ENCODE measurements at places on chromosomes 6 and 20.
A peak's percentile ranks its signal among the peaks of the same experiment; 100 is the strongest.

GRCh38 chr6:2641044-2641725, 109.5 kb downstream of the MYLK4 start:
- no peak overlapping the region for H3K27ac ChIP-seq
- H3K4me3 ChIP-seq: no peak overlapping the region
- DNase-seq: no peak
- peaks cover 95% of the 10 kb centered on the region for H3K27me3 ChIP-seq
- H3K36me3 ChIP-seq: no peaks in the 10 kb centered on the region
- H3K4me1 ChIP-seq: no peaks in the 10 kb centered on the region

GRCh38 chr20:13180986-13181889, 39.8 kb upstream of the ISM1 start:
- peaks cover 54% of the 10 kb centered on the region for H3K27me3 ChIP-seq
- H3K4me3 ChIP-seq: no peak overlapping the region

DNA sequence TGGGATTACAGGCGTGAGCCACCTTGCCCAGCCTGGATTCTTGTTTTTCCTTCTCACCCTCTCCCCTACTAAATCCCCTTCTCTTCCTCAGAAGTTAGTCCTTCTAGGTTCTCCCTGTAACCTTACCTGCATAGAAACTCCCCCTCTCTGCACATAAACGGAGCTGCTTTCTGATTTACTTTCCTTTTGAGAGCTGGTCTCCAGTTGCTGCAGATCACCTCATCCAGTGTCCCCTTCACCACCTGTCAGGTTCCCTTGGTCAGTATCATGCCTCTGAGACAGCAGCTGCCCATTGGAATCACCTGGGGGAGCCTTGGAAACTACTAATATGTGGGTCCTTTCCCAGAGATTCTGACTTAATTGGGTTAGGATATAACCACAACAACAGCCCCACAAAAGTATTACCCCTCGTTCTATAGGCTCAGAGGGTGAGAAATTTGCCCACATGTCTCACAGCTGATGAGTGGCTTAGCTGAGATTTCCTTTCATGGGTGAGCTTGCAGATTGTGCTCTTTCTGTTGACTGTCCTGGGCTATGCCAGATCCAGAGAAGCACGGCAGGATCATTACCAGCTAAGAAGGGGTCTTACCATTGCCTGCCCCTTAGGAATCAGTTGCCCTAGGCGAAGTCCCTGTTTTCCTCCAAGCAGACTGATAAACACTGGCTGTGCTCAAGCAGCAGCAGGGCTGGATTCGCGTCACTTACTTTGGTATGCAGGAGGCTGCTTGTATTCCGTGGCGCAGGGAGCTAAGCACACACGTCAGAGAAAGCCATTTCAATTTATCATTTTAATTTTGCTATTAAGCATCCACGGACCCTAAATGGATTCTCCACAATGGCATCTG, 51.3 kb downstream of the AKAP12 start:
- DNase-seq: no peak
- H3K36me3 ChIP-seq: peaks cover 1% of the 10 kb centered on the region
- peaks cover 23% of the 10 kb centered on the region for H3K4me1 ChIP-seq
- H3K27ac ChIP-seq: no peak overlapping the region
- peaks cover 78% of the 10 kb centered on the region for H3K27me3 ChIP-seq

DNA sequence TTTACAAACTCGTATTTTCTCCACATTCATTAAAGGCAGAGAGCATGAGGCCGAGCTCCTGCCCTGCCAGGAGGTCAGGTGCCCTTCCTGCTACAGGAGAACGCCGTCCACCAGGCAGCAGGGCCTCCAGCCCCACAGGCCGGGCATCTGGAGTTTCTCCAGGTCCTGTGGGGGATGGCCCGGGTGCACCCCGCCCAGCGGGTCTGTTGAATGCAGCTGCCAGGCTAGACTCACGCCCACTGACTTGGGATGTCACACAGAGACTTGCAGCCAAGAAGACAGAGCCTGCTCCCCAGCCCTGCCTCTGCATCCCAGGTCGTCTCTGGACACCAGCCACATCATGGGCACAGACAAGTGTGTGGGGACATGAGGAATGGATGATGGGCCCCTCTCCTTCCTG, 376.4 kb downstream of the CDH4 start:
- H3K27me3 ChIP-seq: no peaks in the 10 kb centered on the region
- no peak overlapping the region for H3K27ac ChIP-seq
- H3K36me3 ChIP-seq: no peaks in the 10 kb centered on the region
- DNase-seq: no peak
- H3K4me3 ChIP-seq: no peak overlapping the region
- no peaks in the 10 kb centered on the region for H3K4me1 ChIP-seq

DNA sequence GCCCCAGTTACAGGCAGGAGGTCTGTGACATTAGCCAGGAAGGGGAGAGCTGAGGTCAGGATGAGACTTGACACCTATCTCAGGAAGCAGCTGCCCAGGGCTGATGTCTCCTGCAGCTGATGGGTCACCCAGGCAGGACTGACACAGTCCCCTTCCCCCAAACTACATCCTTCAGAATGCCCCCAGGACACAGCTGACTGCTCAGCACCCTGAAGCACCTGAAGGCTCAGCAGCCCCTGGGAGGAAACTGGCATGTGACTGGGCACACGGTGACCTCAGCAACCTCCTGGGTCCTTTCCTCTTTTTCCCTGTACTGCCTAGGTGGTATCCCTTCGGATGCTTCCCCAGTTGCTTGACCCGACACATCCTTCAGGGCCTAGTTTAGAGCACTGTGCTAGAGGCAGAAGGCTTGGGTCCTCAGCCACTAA, 1.9 kb downstream of the SDC4 start:
- H3K36me3 ChIP-seq: no peaks in the 10 kb centered on the region
- H3K4me1 ChIP-seq: peaks cover 12% of the 10 kb centered on the region
- DNase-seq: no peak

GRCh38 chr6:56477241-56477640, 165.4 kb downstream of the DST start:
- no peak overlapping the region for H3K4me3 ChIP-seq
- DNase-seq: no peak
- H3K27ac ChIP-seq: no peak overlapping the region
- H3K36me3 ChIP-seq: no peaks in the 10 kb centered on the region
- H3K4me1 ChIP-seq: no peaks in the 10 kb centered on the region

GRCh38 chr6:160349020-160349441, 853 bp downstream of the SLC22A3 start:
- H3K4me3 ChIP-seq: no peak overlapping the region
- no peak for DNase-seq
- H3K27me3 ChIP-seq: peaks cover 70% of the 10 kb centered on the region
- H3K4me1 ChIP-seq: no peaks in the 10 kb centered on the region

DNA sequence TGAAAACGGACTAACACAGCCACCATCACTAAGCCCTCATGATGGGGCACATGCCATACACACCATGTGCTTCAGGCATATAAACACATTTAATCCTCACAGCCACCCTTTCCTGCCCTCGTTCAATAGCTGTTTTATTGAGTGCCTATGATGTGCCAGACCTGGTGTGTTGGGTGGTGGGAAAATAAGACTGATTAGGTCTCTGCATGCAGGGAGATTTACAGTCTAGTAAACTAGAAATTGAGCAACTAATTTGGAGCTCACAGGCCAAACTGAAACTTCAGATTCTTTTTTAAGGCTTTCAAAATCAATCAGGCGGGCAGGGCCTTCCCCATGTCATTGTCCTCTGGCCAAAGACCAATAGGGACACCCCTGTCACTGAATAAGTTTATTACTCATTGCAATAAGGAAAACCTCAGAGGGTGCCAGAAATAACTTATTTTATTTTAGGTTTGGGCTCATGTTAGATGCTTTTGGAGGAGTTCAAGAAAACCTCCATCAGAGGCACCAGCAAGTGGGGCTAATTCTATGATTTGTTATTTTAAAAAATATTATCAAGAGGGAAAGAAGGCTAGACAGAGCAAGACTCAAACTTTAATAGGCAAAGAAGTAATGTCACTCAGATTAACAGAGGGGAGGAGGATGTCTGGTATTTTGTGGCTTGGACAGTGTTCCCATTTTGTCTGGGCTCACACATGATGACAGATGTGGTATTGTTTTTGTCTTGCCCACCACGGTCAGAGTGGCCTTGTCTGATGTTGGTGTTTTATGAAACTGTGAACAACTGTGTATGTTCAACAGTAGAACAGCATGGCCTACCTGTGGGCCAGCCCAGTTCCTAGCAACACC, 12.0 kb downstream of the ZFP64 start:
- no peaks in the 10 kb centered on the region for H3K27me3 ChIP-seq
- H3K27ac ChIP-seq: no peak overlapping the region
- H3K4me3 ChIP-seq: no peak overlapping the region
- no peak for DNase-seq

GRCh38 chr20:32288225-32288849, 10.9 kb downstream of the KIF3B start:
- H3K36me3 ChIP-seq: peaks cover 2% of the 10 kb centered on the region
- H3K4me1 ChIP-seq: peaks cover 24% of the 10 kb centered on the region
- H3K27me3 ChIP-seq: no peaks in the 10 kb centered on the region
- peak overlapping the region; percentile 51 for H3K27ac ChIP-seq
- no peak for DNase-seq

GRCh38 chr20:53592992-53593465, 610 bp downstream of the ZNF217 start:
- H3K4me1 ChIP-seq: peaks cover 28% of the 10 kb centered on the region
- H3K4me3 ChIP-seq: peak overlapping the region; percentile 74
- no peak for DNase-seq
- peaks cover 14% of the 10 kb centered on the region for H3K36me3 ChIP-seq

Data from central memory CD8-positive, alpha-beta T cell (primary cell).